Thoracic aorta (tissue), 2 donors: ENCODE measurements at places on chromosomes 6 and 20.

DNA sequence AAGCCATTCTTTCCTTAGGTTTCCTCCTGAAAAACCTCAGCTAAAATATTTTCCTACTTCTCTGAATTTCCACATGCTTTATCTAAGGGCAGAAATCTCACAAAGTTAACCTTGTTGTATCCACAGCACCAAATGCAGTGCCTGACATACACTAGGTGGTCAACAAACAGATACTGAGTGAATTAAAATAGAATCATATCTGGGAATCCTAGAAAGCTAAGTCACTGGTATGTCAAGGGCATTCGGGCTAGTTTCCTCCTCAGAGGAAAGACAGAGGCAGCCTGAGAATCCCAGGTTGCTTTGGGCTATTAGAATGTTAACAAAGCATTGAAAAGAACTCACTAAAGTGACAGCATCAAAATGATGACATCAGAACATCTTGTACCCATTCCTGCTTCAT is 132.7 kb upstream of the F13A1 start:
- DNase-seq = no peak

DNA sequence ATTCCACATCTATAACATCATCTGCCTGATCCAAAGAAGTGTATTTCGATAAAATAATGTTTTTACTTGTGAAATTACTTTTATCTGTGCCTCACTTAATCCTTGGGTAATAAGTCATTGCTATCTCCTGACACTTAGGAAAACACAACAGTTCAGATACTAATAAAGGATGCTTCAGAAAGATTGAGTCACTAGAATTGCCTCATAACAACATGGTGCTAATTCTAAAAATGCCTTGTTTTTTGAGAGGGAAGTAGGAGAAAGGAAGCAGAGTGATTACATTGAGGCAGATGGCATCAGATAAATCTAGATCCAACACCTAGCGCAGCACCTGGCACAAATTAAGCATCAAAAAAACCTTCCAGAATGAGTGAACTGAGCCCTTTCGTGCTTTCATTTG is 69.0 kb downstream of the NCOA7 start:
- DNase-seq = no peak

DNA sequence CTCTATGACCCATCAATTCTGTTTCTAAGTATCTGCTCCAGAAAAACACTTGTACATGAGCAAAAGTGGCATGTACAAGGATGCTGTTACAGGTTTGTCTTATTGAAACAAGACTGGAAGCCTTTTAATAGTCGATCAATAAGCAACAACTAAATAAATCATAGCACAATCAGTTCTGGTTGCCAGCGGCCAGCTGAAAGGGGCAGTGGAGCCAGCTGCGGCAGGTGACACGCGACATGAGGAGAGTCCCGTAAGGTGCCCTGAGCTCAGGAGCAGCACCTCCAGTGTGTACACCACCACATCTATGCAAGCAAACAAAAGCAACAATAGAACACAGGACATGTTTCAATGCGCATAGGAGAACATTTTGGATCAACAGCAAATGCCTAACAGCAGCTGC is 20.7 kb upstream of the NNAT start:
- no peak for DNase-seq

DNA sequence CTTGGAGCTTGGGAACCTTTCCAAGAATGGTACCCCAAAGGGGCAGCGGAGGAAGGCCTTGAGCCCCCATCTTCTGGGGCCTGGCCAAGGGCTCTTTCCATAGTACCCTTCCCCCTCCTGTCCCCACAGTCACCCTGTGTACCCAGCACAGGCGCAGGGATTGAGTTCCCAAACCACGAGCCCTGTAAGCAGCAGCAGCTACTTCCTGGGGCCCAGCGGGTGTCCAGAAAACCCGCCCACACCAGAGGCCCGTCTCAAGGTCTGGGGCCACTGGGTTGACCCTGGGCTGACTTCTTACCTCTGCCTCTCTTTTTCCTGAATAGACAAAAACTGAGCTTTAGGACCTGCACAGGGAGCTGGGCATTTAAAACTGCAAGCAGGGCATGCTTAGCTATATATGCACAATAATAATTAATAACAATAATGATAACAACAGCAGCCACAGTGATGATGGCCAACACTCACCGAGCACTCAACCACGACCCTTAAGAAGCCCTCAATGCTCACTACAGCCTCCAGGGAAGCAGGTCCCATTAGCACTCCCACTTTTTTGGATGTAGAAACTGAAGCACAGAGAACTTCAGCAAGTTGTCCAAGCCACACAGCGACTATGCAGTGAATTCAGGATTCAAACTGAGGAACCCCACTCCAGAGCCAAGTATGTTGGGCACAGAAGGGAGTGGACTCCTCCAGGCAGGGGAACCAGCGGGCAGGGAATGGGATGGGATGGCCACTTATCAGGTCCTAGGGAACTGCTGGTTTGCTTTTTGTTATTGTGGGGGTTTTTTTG is 14.5 kb downstream of the NOL4L start:
- no peak for DNase-seq

DNA sequence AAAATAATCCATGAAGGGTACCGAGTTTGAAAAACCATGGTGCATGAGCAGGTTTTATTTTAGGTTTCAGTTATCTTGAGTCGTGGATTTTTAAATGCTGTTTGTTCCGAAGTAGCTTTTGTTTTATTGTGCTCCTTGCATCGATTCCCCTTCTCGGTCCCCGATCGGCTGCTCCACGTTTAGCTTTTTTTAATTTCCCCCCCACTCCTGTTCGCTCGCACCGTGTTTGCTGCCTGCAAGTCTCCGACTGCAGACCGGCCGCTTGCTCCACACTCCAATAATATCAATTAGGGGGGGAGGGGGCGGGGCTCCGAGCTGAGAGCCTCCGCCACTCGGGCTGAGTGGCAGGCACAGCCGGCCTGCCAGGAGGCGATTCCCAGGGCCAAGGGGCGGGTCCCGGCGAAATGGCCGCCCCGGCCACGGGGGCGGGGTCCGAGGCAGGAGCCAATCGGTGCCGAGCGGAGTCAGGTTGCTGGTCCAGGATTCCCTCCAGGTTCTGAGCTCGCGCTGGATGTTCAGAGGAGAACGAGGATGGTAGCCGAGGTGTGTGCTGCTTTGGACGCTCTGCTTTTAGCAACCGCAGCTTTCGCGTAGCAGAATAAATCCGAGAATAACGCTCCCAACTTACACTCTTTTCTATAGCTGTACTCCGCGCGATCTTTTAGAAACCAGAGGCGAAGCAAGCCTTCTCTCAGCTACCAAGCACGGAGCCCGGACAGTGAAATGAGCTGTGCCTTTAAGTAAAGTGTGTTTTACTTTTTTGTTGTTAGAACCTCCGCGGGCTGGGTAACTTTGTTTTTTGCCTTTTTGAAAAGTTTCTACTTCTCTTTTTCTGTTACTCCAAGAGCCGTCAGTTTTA is at the start of gene EPHA7:
EPHA7 (minus strand) TSS at position 256 of the 859 bp plus-strand sequence; CDS start at position 38, 218 bp downstream.
- DNase-seq = peak; percentile 53

- no peak for DNase-seq
Measured at GRCh38 chr6:143569040-143569439, 57.5 kb upstream of the FUCA2 start.

GRCh38 chr20:5557123-5557522 is 193.1 kb upstream of the SHLD1 start:
- DNase-seq = no peak

GRCh38 chr6:27503436-27504030 is 30.6 kb upstream of the ZNF184 start:
- no peak for DNase-seq

DNA sequence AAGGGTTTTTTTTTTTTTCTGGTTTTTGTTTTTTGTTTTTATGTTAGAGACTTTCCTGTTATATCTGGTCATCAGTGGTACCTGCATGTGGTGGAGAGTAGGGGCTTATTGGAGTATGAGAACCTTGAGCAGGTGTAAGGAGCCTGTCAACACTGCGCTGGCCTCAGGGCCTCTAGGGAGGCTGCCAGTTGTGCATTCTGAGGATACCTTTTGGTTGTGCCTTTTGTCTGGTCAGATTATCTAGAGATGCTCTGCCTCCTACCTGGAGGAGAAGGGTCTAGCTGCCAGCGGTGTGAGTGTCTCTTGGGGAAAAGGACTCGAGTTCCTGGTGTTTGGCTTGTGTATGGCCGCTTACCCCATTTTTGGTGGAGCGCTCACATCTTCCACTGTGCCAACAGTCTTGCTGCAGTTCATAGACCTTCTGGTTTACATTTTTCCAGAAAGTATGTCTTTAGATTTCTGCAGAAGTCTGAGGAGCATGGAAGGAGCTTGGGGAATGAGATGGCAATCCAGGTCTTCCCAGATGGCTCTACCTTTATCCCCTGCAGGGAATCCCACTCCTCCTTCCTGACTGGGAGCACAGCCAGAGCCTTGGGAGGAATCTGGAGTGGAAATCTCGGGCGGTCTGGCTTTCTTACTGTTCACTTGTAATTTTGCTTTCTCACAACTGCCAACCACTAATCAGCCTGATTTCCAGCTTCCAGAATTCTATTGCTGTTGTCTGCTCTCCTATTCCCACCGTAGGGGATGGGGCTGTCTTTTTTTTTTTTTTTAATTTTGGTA is 49.9 kb downstream of the PTPN1 start:
- no peak for DNase-seq

DNA sequence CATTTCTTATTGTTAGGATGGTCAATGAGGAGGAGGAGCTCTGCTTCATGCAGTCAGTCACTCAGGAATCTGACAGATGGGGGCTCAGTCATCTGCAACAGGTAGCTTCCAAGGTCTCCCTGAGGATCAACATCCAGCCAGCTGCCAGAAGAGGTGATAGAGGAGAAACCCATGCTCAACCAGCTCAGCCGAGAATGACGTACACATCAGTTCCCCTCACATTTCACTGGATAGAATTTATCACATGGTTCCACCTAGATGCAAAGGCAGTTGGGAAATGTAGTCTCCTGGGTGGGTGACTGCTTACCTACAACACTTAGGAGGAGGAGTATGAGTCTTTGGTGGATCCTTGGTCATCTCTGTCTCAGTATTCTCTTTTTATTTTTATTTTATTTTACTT is 144.5 kb downstream of the CEBPB start:
- DNase-seq = no peak

- DNase-seq = no peak
Measured at GRCh38 chr6:11146117-11146826, 34.7 kb upstream of the ERVFRD-1 start.
